ENCODE measurements at places on chromosomes 5 and 9.

DNA sequence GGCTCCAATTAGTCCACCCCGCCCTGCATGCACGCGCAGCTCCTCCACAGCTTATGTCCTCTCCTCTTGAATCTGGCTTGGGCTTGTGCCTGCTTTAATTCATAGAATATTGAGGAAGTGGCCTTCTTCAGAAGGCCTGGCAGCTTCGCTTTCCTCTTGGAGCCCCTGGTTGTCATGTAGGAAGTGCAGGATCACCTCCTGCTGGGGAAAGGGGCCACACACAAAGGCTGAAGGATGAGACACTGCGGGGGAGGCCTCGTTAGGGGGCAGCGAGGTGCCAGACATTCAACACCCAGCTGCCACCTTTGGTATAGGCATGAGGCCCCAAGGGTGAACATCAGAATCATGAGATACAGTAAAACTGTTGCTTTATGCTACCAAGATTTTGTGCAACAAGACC, 2.7 kb upstream of the CNOT6 start:
- no peak for DNase-seq

GRCh38 chr5:94080390-94080789, 339.0 kb upstream of the POU5F2 start:
- no peak for DNase-seq

GRCh38 chr5:376799-377325, 55.3 kb downstream of the AHRR start:
- DNase-seq: no peak

GRCh38 chr5:174436750-174437149, 287.6 kb upstream of the MSX2 start:
- no peak for DNase-seq

DNA sequence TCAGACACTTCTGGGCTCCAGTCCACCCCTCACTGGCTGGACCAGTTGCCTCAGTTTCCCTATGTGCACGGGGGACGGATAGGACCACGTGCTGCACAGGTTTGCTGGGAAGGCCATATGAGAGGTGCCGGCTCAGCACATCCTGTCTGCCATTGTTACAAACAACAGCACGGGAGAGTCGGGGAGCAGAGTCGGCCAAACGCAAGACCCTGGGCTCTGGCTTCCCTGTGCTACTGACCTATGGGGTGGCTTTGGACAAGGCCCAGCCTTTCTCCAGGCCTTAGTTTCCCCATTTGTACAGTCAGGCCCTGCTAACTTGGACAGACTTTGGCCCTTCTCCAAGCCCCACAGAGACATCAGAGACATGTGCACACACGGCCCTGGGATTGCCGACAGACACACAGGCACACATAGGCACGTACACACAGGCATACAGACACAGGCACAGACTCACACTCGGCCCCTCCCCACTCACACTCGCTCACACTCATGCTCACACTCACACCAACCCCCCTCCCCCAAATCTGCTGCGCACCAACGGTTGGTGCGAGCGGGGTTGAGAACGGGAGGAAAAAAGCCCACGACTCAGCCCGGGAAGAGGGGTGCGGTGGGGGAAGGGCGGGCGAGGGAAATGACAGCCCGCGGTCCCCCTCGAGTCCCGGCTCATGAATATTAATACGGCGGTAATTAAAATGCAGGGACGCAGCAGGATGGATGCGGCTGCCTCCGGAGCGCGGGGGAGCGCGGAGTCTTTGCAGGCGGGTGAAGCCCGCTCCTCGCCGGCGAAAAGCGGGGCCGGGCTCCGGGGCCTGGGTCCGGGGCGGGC, 133.0 kb downstream of the C9orf50 start:
- DNase-seq: no peak

DNA sequence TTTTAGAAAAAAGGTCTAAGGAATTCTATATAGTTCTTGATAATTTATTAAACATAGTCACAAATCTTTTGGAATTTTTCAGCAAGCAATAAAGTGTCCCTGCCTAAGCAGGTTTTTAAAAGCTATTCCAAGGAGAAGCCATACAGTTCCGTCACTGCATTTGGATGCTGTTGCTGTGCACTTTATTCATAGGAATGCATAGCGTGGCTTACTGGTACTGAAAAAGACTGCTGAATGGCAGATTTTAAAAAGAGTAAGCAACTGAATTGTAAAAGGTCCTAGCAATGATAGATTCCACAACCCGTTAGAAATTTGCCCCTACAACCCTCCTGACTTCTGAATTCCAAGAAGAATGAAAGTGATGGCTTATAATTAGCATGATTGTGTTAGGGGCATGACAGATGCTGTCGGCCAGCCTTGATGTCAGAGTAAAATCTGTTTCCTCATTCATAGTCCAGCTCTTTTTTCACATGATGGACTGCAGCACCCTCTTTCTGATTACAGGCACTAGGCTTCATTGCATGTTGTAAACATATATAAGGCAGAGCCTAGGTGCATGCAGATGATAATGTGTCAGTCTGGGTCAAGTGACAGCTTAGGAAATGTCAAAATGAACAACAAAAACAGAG, 227.0 kb downstream of the PDE4D start:
- DNase-seq: no peak

- DNase-seq: no peak
These were observed 90.9 kb downstream of the THBS4 start for GRCh38 chr5:80125962-80126480.

DNA sequence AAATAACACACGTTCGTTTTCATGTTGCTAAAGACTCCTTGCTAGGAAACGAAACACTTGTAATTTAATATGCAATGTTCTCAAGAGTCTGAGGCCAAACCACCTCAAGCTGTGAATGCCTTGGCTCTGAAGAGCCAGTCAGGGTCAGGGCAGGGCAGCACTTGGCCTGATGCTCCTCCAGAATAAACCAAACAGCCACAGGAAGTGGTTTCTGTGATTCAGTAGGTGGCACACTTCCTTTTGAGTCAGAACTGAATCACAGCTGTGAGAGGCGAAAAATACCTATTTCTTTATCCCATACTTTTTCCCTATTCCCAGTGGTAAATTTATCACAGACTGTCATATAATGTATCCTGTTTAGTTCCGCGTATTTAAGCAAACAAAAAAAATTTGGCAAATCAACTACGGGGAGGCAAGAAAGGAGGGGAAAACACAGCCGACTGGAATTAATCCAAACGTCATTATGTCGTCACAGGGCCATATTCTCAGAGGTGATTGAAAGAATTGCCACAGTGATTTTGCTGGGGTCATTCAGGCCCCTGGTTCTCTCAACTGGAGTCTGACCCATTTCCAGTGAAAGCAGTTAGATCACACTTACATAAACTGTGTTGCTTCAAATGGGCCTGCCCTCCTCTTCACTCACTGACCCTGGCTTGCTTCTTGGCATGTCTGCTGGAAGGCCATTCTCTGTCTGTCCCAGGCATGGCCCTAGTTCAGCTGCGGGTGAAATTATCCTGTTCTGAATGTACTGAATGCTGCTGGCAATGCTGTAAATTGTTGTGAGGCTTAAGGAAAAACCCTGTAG, 71.2 kb downstream of the ARRDC3 start:
- DNase-seq: peak; percentile 97

DNA sequence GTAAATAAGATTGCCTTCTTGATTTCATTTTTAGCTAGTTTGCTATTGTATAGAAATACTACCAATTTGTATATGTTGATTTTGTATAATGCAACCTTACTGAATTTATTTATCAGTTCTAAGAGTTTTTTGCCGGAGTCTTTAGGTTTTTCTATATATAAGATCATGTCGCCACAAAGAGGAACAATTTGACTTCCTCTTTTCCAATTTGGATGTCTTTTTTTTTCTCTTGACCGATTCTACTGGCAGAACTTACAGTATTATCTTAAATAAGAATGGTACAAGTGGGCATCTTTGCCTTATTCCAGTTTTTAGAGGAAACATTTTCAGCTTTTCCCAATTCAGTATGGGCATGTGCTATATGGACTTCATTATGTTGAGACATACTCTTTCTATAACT, 624.7 kb upstream of the ACO1 start:
- no peak for DNase-seq

DNA sequence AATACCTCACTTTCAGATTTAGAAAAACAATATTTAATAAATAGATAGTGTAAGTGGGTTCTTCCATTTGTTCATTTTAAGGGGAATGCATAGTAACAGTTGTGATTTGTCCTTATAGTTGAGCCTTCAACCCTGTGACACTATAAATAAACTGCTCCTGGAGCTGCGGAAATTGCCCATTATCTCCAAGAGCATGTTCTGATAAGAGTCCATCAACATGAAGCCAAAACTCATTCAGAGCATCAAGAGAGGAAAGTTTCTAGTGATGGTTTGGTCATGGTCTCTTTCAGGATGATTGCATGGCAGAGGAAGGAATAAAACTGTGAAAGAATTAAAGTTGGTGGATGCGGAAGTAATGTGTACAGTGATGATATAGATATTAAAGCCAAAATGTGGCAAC, 772.1 kb upstream of the DMAC1 start:
- no peak for DNase-seq

DNA sequence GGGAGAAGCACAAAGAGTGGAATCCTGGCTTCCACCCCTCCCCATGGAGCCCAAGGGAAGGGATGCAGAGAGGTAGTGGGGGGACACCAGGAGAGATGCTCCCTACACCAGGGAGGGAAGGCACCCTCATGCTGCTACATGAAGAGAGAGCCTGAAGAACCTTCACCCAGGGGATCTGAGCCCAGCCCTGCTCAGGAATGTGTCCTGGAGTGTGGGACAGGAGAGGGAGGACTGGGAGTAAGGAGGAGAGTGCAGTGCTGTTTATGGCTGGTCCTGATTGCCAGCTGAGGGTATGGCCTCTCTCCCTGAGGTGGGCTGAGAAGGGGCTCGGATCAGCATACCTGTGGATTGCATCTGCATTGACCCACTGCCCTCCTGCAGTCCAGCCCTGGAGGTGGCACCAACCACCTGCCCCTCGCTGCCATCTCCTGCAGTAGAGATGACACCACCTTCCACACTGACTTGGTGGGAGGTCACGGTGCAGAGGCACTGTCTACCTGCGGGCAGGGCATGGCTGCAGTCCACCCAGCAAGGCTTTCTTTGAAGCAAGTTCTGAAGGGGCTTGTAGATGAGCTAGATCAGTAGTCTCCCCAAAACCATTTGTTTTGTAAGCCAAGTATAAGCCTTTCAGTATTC, 114.9 kb upstream of the SLC25A48 start:
- DNase-seq: no peak

- no peak for DNase-seq
These were observed 11.8 kb upstream of the SYK start for GRCh38 chr9:90789862-90790261.

- DNase-seq: no peak
These were observed 41.5 kb downstream of the SAR1B start for GRCh38 chr5:134590992-134591659.

GRCh38 chr9:28961623-28962022, 1388.3 kb upstream of the C9orf72 start:
- DNase-seq: no peak

GRCh38 chr5:111997711-111998110, 240.7 kb upstream of the NREP start:
- DNase-seq: peak; percentile 8
